NCI-H1092 (cell line): ENCODE measurements at places on chromosomes 3 and 15.

GRCh38 chr15:66733976-66734375 is 31.9 kb downstream of the SMAD6 start:
- no peak for DNase-seq

- DNase-seq = no peak
Measured at GRCh38 chr3:144294659-144295538, 323.3 kb downstream of the DIPK2A start.

- DNase-seq = no peak
Measured at GRCh38 chr15:68862415-68862814, 41.7 kb upstream of the ANP32A start.

GRCh38 chr3:60250810-60251209 is 1000.4 kb downstream of the FHIT start:
- DNase-seq = no peak

GRCh38 chr15:69338535-69339213 is 40.0 kb downstream of the PAQR5 start:
- DNase-seq = no peak

GRCh38 chr3:187321766-187322165 is 30.2 kb upstream of the MASP1 start:
- DNase-seq = no peak

GRCh38 chr15:63896336-63897115 is 62.8 kb upstream of the HERC1 start:
- no peak for DNase-seq

DNA sequence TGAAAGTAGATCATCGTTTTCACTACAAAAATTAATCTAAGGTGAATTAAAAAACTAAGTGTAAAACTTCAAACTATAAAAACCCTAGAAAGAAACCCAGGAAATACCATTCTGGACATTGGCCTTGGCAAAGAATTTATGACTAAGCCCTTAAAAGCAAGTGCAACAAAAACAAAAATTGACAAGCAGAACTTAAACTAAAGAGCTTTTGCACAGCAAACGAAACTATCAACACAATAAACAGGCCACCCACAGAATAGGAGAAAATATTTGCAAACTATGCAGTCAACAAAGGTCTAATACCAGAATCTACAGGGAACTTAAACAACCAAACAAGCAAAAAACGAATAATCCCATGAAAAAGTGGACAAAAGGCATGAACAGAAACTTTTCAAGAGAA is 302.0 kb downstream of the CHST2 start:
- DNase-seq = no peak

- no peak for DNase-seq
Measured at GRCh38 chr15:73838831-73839426, 34.4 kb upstream of the TBC1D21 start.

- no peak for DNase-seq
Measured at GRCh38 chr15:62165793-62166375, 799 bp upstream of the C2CD4B start.

DNA sequence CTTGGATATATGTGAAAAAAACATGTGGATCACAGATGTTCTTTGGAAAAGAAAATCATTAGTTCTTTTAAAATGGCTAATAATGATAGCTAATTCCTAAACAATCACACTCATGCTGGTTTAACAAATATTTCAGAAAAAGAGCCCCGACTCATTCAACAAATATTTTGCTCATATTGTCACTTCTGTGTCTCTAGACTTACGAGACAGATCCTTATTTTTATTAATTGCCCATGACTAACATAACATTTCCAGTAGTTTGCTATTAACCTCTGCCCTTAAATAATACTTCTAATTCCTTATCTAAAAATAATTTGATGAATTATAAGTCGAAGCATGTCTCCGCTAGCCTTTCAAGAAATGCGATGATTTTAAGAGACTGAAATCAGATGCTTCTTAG is 70.4 kb downstream of the SATB1 start:
- DNase-seq = no peak

DNA sequence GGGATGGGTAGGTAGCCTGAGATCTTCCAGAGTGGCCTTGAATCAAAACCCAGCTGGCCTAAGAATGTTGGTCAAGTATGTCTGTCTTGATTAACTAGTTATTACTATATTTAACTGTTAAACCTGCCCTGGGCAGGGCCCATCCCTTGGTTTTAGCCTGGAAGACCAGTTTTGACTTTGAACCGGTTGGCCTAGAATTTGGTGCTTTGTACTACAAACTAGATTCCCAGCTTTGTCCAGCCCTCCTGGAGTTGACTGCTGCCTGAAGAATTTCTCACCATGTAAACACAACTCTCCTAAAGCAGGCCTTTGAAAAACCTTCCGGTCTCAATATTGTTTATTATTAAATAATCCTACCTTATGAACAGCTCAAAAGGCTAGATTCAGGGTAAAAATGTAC is 16.0 kb downstream of the C15orf62 start:
- DNase-seq = no peak

DNA sequence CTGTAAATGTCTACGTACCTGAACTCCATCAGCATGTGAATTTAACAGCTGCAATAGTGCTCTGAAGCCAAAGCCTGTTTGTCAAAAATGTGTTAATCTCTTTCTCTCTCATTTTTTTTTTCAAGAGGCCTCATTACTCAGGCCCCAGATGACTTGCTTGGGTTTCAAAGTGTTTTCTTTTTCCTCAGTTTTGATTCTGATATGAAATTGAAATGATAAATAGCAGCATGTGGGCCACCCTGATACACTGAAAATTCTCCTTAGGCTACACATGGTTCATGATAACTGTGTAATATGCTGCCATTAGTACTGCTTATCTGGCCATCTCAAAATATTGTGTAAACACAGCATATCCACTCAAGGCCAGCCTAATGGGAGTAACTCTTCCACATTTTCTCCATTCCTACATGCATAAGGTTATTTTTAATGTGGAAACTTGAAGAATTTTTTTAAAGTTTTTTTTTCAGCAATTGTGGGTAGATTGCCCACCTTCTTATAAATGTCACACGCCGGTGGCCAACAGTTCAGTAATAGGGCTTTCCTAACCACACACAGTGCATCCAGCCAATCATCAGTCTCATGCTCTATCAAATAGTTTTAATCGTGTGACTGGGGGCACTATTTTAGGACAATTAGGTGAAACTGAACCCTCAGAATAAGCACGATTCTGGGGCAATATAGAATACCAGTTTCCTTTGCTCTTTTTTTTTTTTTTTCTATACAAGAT is 13.1 kb upstream of the DENND4A start:
- DNase-seq = no peak

DNA sequence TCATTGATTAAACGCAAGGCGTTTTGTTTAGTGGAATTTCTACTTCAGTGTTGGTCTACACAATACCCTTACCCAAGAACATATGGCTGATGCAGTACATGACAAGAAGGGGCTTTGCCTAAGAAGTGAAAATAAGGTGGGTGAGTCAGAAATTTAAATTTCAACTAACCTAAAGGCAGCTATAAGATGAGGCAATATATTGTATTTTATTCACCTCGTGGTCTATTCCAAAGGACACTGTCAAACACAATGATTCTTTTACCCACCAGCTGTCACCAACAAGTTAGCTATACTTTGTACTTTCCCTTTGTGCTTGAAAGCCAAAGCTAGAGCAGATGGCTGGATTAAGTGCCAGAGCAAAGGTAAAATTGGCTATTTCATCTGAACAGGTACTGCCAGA is 10.9 kb upstream of the SETMAR start:
- DNase-seq = no peak

DNA sequence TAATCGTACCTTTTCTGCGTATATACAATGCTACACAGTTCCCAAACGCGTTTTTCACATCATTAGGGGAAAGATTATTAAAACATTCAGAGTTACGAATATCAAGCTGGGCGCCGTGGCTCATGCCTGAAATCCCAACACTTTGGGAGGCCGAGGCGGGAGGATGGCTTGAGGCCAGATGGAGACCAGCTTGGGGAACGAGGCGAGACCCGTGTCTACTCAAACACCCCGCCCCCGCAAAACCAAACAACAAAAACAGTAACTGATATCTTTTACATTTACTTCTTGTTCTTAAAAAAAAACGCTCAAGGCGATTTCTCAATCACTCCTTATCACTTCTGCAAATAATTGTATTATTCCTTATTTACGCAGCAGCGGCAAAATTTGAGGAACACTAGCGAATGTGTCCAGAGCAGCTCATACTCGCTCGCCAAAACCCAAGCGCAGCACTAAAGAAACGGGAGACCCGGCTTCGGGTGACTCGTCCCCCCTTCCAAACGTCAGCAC is 1.2 kb downstream of the ZBTB11 start:
- no peak for DNase-seq

DNA sequence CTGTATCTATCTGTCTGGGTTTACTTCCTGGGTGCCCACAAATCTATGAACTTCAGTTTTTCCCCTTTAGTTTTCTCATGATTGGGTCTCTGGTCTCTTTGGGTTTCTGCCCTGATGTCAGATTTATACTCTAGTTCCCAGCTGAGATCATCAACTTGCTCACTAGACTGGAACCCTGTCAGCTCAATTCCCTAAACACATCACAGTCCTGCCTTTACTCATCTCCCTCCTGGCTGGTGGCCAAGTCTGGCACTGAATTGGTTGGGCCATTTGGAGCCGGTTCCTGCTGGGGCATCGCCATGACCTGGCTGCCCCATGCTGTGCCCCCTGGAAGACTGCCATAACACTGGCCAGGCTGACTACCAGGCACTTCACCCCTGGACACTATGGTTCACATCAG is 345.3 kb downstream of the CHST2 start:
- DNase-seq = peak; percentile 1

GRCh38 chr15:56254265-56254664 is 10.6 kb upstream of the RFX7 start:
- DNase-seq = no peak

- DNase-seq = no peak
Measured at GRCh38 chr15:71115567-71116351, 488 bp downstream of the THSD4 start.

GRCh38 chr3:14633819-14634424 is 17.6 kb upstream of the CCDC174 start:
- DNase-seq = no peak

DNA sequence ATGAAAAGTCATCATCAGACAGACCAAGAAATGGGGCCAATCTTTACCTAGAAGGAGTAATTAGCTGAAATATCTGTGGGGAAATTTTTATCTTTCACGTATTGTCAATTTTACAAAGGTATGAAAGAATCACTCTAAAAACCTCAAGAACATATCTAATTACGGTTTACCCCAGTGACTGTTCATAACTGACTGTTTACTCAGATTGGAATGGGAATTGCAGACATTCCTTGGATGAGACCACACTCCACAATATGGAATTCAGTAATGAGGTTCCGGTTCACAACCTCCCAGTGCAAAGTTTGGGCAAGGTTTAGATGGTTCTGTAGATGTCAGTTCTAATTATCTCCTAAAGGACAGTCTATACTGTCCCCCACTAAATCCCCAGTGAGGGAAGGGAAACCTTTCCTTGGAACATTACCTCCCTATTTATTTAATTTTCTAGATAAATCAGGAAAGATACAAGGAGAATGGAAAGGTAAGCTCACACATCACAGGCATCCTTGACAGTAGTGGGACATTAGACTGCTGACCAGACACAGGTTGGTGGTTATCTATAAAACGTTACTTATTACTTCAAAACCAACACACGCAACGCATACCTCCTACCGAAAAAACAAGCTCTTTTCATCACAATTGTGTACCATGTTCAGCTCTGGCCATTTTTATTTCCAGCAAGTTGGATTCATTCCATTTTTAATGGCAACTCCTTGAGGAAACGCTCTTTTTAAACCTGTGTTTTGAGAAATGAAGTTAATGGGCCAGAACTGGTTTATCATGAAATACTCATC is 129.9 kb downstream of the RORA start:
- DNase-seq = no peak

- no peak for DNase-seq
Measured at GRCh38 chr3:184282941-184283340, 7.1 kb downstream of the ECE2 start.

GRCh38 chr3:172625404-172625803 is 85.5 kb downstream of the NCEH1 start:
- DNase-seq = no peak

GRCh38 chr15:52803467-52804306 is 13.6 kb upstream of the ONECUT1 start:
- DNase-seq = peak; percentile 3

- no peak for DNase-seq
Measured at GRCh38 chr3:167750272-167750971, 14.9 kb downstream of the SERPINI1 start.

DNA sequence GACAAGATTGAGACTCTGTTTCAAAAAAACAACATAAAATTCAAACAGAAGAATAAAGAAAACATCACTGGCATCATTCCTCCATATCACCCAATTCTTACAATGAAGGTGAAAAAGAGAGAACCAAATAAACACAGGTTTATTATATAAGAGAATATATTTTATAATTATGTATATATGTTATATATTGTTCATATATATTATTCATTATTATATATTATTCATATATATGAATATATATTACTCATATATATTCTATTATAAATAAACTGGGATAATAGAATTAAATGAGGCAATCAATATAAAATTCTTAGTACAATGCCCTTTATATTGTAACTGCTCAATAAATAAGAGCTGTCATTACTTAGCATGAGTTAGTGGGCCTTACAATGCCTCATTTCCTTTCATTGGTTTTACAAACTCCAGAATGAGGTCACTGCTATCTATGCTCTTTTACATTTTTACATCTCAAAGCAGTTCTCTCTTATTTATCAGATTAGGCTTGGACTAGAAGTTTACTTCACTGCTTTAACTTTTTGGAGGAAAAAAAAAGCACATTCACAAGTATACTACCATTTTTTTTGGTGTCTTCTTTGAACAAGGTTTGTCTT is 135.5 kb upstream of the TTC14 start:
- DNase-seq = no peak

- DNase-seq = no peak
Measured at GRCh38 chr15:25797035-25797434, 66.1 kb downstream of the ATP10A start.

DNA sequence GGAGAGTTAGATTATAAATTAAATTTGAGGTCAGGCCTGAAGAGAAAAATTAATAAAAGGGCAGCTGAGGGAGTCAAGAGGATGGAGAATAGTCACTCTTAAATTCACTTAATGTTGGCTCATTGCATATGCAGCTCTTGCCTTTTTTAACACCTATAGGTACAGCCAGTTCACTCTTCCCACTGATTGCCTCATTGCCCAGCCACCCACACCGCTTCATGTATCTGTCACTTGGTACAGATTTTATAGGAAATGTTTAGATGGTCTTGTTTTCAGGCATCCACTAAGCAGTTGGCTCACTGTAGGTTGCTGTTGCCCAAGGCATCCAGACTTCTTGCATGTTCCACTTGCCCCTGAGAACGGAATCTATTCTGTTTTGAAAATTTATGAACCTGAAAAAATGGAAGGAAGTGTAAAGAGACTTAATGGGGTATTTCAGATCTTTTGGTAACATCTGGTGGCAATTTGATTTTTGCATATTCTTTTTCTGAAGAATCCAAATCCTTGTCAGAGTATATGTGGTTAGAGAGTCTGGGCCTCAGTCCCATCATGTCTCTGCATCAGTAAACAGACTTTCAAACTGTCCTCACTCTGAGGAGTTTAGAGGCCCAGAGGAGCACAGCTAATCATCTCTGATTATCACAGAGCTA is 151.9 kb downstream of the RBPMS2 start:
- no peak for DNase-seq
